GOT3 (cell line): ENCODE measurements at places on chromosomes 5 and 9.
A peak's percentile ranks its signal among the peaks of the same experiment; 100 is the strongest.

DNA sequence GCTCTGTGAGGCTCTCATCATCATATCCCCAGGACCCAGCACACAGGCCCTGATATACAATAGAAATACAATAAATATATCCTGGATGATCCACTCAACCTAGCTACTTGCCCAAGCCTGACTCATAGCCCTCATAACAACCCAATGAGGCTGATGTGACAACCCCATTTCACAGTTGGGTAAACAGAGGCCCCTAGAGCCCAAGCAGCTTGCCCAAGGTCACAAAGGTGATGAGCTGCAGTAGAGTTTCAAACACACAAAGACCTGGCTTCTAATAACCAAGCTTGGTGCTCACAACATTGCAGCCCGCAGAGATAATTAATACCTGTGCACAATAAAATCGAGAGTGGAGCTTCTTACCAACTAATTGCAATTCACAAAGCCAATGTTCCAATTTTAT is 3.2 kb upstream of the AKNA start:
- no peak for DNase-seq

DNA sequence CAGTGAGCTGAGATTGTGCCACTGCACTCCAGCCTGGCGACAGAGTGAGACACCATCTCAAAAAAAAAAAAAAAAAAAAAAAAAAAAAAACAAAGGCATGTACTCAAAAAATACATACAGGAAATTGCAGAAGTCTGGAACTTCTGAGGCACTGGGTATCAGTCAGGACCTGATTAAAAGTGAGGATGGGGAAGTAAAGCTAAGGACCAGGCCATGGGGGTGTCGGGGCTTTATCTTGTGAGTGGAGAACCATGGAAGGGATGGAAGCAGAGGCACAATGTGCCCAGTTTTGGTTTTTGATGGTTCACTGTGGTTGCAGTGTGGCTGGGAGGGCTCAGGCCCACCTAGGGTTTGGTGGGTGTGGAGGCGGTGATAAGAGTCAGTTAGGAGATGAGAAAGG is 212.7 kb upstream of the PIK3R1 start:
- no peak for DNase-seq

DNA sequence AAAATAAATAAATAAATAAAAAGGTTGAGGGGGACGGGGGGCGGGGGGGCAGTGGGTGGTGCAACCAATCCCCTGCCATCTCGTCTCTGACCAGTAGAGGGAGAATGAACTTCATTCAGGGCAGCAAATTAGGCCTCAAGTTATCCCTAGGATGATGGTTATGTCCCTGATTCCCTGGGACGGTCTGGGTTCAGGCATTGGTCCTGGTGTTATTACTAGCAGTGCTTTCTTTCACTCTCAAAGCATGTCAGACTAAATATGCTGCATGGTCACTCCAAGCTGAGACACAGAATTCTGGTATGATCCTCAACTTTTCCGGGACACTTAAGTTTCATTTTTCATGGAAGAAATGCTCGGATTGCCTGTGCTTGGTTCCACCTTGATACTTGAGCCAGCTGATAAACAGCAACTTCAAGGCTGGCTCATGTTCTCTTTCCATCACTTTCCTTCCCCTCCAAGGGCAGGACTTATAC is 59.4 kb downstream of the DAP start:
- no peak for DNase-seq

DNA sequence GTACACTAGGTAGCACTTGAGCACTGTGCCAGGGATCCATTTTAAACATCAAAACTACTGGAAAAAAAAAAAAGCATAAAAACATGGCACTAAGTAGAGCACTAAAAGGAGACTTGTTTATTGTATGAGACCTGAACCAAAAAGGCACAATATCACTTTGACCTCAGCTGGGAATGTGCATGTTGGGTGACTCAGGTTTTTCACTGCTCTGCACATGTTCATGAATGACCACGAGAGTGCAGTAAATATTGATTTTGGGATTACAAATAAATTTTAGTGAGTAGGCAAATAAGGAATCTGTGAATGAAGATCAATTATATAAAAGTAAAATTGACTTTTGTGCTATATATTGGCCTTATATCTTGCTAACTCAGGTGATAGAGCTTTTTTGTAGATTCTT is 11.8 kb downstream of the RMI1 start:
- no peak for DNase-seq

- DNase-seq: no peak
Observed at GRCh38 chr5:130710596-130710995, 454.5 kb downstream of the HINT1 start.

DNA sequence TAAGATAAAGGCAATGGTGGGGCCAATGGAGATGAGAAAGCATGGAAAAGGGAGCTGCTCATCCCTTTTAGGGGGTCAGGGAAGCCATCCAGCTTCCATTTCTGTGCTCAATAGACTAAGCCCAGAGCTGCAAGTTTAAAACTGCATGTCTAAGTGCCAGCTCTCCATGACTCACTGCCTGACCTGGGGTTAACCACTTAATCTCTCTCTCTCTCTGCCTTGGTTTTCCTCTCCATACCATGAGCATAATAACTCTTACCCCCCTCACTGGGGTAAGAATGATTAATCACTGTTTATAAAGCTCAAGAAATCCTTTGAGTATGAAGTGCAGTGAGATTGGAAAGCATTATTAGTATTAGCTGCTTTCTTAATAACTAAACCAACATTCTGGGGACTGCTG is 1382.4 kb upstream of the WWC1 start:
- DNase-seq: no peak

- no peak for DNase-seq
Observed at GRCh38 chr5:42059291-42059690, 134.2 kb downstream of the FBXO4 start.

- no peak for DNase-seq
Observed at GRCh38 chr5:55037890-55038289, 13.8 kb downstream of the GZMK start.

DNA sequence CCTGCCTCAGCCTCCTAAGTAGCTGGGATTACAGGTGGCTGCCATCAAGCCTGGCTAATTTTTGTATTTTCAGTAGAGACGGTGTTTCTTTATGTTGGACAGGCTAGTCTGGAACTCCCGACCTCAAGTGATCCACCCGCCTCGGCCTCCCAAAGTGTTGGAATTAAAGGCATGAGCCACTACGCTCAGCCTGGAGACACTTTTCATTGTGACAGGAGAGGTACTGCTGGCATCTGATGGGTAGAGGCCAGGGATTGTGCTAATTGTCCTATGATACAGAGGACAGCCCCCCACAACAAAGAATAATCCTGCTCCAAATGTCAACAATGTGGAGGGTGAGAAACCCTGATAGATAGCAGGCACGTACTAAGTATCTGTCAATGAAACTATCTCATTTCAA is 91.3 kb upstream of the SLC25A48 start:
- DNase-seq: no peak

DNA sequence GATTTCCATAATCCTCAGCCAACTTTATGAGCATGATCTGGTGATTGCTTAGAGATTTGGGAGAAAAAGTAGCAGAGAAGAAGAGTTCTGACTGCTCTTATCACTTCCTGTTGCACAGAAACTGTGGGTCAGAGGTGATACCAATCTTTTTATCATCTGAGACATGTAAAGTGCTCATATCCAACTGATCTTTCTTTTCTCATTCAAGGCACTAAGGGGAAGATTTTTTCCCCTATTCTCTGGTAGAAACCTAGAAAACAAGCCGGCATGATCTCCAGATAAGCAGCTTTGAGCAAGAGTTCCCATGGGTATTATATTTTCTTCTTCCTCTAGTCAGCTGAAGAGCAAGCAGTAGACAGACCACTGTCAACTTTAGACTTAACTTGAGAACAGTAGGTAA is 29.0 kb upstream of the GPR150 start:
- DNase-seq: no peak

DNA sequence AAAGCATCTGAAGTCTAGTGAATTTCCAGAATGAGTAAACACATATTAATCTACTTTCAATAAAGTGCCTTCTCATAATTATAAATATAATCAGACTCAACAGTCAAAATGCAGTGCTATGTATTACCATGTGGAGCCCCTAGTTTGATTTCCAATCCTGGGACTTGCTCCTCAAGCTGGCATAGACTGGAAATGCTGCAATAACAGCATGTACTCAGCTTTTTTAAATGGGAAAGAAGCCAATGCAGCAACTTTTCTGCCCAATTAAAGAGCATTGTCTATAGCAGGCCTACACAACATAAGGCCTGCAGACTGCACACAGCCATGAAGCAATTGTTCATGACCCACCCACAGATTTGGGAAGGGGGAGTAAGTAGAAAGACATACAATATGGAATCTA is 103.2 kb downstream of the NR2F1-AS1 start:
- no peak for DNase-seq

GRCh38 chr5:78547731-78548615 is 100.6 kb downstream of the LHFPL2 start:
- DNase-seq: peak; percentile 58

GRCh38 chr9:21995006-21995665 is 545 bp downstream of the CDKN2B-AS1 start:
- peak; percentile 11 for DNase-seq

DNA sequence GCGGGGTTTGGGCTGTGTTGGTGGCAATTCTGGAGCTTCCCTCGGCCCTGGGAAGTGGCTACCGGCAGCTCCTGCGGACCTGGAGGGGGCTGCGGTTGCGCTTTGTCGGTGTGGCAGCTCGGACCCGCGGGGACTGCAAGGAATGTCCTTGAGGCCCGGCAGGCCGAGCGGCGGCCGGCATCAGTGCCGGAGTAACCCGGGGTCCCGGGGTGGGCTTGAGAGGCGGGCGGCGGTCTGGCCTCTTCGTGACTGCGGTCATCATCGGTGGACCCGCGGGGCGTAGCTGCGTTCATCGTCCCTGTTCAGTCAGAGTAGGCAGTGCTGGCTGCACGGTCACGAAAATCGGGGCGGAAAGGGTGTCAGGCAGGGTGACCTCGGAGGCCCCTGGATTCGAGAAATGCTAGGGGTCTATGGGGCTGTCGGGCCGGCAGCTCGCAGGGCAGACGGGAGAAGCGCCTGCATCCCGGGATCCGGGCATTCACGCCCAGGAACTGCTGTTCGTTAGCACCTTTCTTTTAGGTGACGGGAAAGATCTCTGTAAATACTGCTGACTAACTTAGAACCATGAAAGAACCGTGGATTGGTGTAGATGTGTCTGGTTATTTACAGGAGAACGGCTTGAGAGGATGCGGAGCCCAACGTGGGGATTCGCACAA is 474 bp downstream of the HMGCR start:
- DNase-seq: no peak

GRCh38 chr5:15902066-15902465 is 277.5 kb downstream of the MARCHF11 start:
- DNase-seq: no peak

DNA sequence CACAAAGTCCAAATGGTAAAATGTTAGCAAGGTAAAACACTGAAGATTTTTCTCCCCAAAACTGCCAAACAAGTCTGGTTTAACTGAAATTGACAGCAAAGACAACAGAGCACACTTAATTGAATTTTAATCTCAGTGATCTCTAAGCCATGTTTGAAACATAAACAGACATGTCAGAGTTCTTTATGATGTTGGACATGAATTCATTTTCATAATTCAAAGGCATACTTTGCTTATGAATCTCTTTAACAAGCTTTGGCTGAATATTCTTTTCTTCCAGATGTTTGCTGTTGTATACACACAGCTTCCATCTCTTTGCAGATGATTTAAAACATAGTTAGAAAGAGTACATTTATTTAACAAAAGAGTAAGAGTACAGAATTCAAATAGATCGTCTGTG is 509.1 kb downstream of the RAB3C start:
- DNase-seq: no peak

GRCh38 chr5:158553962-158554336 is 545.8 kb downstream of the EBF1 start:
- DNase-seq: no peak

- DNase-seq: no peak
Observed at GRCh38 chr5:80216753-80217596, 38.9 kb downstream of the SERINC5 start.

GRCh38 chr5:143400541-143401226 is 2.8 kb downstream of the NR3C1 start:
- no peak for DNase-seq

- DNase-seq: no peak
Observed at GRCh38 chr5:137621861-137622823, 113.7 kb downstream of the KLHL3 start.

- no peak for DNase-seq
Observed at GRCh38 chr9:86410281-86410680, 56.1 kb upstream of the TUT7 start.

DNA sequence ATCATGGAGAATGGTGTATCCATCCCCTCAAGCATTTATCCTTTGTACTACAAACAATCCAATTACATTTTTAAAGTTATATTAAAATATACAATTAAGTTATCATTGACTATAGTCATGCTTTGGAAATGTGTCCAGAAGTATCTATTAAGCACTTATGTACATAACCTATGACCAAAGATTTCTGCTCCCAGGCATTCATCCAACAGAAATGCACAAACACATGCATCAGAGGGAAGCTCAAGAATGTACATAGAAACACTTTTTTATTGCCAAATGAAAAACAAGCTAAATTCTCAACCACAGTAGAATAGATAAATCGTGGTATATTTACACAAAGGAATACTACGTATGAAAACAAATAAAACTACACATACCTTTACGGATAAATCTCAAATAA is 700.5 kb upstream of the ZNF608 start:
- DNase-seq: no peak

DNA sequence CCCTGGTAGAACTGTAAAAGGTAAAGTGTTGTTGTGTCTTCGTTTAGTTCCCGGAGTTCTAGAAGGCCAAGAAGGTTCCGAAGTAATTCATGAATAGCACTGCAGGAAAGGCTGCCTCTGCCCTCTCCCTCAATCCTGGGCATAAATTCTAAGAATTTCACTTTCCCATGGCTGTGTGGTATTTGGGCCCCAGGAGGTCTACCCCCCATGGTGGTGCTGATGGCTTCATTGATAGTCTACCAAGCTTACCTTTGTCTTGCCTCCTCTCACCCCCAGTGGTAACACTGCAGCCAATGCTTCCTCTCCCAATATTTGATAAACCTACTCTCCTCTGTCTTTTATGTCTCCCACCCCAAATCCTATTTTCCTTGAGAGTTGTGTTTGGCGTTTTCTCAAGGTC is 39.5 kb downstream of the ADAMTS16 start:
- DNase-seq: no peak

DNA sequence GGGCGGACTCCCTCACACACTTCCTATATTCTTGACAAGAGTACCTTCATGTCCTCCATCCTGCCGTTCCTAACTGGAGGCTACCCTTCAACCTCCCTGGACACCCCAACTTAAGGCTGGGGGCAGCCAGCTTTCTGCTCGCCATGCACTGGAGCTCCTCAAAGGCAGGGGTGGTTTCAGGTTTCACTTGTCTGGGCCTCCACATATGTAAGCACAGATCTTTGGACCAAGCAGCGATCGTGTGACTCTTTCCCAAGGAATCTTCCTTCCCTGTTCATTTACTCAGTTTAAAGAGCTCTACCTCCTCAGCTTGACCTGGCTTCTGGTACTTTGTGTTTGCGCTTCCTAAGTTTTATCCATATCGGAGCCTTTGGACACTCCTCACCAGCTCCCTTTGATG is 34.2 kb upstream of the TRPC7 start:
- no peak for DNase-seq
